SHP77 (cell line): ENCODE measurements at places on chromosomes 6 and 20.
A peak's percentile ranks its signal among the peaks of the same experiment; 100 is the strongest.

DNA sequence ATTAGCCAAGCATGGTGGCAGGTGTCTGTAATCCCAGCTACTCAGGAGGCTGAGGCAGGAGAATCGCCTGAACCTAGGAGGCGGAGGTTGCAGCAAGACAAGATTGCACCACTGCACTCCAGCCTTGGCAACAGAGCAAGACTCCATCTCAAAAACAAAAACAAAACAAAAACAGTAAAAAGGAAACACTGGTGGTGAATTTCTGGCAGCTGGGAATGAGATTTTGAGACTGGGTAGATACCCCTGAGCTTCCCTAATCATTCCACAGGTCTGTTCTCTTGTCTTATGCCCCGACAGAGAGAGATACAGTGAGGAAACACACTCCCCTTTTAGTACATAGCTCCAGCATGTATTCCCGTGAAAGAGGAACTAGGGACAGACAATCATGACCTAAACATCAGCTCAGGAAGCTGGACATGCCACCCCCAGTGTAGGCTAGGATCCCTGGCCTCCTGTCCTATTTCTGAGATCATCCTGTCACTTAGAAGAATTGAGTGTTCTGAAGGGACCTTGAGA lies 9.6 kb downstream of the MAN1A1 start:
- DNase-seq = no peak

DNA sequence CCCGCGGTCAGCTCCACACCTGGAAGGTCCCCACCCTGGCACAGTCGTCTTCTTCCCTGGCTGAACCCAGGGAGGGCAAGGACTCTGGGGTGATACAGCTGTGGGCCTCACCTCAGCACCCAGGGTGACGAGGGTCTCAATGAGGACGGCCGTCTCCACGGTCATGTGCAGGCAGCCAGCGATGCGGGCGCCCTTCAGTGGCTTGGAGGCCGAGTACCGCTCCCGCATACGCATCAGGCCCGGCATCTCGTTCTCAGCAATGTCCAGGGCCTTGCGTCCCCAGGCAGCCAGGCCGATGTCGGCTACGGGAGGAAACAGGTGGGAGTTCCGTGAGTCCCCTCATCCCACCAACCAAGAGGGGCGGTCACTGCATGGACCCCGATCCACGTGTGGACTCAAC lies 7.9 kb downstream of the AHCY start:
- DNase-seq = no peak

GRCh38 chr20:34344238-34344637 lies 18.8 kb upstream of the ITCH start:
- DNase-seq = no peak

DNA sequence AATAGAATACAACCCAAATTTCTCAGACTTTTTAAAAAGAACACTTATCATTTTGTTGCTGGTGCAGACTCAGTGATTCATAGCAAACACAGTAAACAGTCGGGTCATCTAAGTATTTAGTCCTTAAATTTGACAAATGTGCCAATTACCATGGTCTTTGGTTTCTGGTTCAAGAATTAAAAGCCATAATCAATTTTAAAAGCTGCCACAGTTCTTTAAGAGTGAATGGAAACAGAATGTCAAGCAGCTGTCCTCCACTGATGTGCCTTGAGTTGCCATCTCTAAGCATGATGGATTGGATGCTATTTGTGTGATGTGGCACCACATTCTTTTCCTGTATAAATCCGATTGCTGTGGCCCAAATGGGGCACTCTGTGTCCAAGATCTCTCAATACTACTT lies 67.2 kb upstream of the MLIP start:
- DNase-seq = no peak

DNA sequence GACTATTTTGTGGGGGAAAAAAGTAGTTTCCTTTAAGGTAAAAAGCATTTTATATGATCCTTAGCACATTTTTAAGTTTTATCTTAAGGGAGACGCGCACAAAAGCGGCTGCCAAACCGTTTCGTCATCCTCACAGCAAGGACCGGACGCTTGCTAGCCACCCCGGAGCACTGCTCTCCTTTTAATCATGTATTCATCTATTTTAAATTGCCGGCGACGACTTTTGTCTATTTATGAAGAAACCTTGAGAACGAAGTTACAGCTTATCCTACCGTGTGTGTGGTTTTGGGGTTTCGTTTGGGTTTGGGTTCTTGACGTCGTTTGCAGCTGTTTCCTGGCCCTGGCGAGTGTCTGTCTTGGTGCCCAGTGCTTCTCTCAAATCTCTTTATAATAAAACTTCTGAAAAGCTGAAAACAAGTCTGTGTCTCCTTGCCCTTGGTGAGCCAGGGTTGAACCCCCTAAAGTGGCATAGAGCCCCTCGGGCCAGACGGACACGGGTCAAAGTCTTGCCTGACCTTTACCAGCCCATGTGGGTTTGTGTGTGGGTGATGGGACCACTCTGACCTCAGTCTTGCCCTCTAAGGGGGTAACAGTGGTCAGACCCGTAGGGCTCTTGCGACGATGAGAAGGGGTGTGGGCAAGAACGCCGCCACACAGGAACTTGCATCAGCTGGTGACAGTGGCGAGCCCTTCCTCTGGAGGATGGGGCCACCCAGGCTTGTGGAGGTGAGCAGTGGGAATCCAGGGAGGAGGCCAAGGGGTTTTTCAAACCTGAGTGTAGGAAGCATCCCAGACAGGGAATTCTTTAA lies 117.6 kb downstream of the JPH2 start:
- no peak for DNase-seq

DNA sequence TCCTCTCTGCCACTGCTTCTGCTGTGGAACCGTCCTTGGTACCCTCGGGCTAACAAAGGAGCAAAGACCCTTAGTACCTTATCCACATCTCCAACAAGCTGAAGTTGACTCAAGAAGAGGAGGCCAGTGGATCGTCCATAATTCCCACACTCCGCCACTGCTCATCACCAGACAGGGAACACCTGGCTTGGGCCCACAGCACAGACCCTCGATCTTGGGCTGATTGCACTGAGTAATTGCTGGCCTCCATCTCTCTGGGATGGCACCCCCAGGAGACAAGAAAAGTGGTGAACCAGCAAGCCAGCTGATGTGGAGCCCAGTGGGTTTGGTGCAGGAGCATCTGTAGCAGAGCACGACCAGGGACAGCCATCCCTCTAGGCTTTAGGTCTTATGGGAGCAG lies 109.4 kb upstream of the GRIK2 start:
- no peak for DNase-seq

DNA sequence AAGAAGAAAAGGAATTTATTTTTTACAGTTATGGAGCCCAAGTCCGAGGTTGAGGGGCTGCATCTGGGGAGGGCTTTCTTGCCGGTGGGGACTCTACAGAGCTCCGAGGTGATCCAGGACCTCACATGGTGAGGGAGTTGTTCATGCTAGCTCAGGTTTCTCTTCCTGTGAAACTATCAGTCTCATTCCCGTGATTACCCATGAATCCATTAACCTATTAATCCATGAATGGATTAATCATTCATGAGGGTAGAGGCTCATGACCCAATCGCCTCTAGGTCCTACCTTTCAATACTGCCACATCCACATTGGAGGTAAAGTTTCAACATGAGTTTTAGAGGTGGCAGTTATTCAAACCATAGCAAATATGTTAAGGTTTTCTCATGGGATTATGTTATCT lies 3.8 kb downstream of the DSE start:
- no peak for DNase-seq

DNA sequence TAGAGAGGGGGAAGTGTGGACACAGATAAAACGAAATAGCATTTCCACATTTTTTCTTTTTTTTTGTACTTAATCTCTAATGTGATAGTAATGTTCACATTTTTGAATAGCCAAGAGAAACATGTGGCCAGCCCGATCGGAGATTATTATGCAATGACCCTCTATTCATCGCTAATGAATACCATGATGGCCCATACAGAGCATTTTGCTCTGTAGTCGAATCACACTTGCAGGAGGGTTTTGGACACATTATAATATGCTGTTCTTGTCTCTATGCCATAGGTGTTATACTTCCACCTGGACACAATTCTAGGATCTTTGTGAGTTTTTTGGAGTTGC lies 60.1 kb downstream of the MTHFD1L start:
- no peak for DNase-seq

GRCh38 chr20:31833130-31833930 lies 12.1 kb downstream of the FOXS1 start:
- peak; percentile 45 for DNase-seq

- no peak for DNase-seq
Observed at GRCh38 chr20:49259799-49260198, 18.1 kb downstream of the ZNFX1 start.

DNA sequence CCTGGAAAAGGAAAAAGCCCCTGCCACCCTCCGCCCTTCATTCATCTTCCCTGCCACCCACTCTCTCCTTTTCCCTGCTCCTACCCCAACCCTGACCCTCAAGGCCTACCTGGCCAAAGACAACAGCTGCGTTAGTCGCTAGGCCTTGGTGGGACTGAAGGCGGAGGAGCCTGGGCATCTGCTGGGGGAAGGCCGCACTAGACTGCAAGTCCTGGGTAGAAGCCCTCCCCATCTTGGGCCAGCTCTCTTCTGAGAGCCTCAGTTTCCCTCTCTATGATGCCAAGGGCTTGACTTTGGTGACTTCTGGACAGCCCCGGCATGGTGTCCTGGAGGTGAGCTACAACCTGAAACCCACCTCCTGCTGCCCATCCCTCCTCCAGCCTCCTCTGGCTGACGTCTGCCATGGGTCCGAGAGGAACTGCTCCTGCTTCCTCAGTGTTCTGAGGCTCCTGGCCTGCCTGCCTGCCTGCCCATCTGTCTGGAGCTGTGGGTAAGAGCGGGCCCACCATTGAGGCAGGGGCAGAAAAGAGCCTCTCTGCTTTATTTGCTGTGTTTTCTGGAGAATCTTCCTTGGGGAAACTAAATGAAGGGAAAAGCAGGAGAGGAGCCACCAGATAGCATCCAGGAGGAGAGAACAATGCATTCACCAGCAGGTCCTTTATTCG lies 7.5 kb upstream of the FOXC1 start:
- no peak for DNase-seq

DNA sequence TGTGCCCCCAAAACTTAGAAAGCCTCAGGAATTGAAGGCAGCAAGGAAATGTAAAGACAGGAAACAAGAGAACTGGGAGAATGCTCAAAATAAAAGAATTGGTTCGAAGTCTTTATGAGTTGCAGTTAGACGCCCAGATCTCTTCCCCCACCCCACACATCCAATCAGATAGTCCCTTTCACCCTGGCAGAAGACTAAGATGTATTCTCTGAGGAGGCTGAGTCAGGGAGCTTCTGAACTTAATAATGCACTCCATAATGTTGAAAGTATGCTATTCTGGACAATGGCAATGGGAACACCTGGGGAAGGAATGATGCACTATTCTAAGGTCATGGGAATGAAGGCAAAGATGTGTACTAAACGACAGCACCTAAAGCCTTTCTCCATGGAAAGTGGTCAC lies 173.6 kb downstream of the MTFR2 start:
- DNase-seq = no peak

DNA sequence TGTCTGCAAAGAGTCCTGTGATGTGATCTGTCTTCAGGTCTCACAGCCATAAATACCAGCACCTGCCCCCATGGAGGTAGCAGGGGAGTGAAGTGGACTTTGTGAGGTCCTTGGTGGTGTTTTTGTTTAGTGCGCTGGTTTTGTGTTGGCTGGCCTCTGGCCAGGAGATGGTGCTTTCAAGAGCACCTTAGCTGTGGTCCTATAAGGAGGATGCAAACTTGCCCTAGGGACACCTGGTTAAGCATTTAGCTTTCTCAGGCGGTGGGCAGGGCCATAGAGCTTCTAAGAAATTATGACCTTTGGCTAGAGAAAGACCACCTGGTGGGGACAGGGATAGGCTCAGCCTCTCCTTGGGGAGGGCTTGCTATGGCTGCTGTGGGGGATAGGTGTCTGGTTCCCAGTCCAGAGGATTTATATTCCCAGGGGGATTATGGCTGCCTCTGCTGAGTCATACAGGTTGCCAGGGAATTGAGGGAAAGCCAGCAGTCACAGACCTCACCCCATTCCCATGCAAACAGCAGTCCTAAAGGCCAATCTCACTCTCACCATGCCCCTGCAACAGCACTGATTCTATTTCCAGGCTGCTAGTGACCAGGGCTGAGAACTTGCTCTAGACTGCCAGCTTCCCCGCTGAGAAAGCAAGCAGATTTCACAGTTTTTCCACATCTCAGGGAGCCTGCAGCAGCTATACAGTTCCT lies 259.3 kb downstream of the TFAP2B start:
- no peak for DNase-seq

GRCh38 chr6:135910790-135911618 lies 59.5 kb downstream of the PDE7B start:
- no peak for DNase-seq

DNA sequence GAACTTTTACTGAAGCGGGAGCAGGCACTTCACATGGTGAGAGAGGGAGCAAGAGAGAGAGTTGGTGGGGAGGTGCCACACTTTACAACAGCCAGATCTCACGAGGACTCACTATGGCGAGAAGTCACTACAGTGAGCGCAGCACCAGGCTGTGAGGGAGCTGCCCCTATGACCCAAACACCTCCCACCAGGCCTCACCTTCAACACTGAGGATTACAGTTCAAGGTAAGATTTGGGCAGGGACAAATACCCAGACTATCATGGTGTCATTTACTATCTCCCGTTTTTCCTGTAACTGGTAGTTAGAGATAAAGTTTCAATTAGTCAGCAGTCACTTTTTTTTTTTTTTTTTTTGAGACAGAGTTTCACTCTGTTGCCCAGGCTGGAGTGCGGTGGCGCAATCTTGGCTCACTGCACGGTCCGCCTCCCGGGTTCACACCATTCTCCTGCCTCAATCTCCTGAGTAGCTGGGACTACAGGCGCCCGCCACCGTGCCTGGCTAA lies 7.8 kb downstream of the RBCK1 start:
- no peak for DNase-seq

GRCh38 chr20:61072398-61072797 lies 179.7 kb upstream of the CDH4 start:
- DNase-seq = no peak

GRCh38 chr6:106600329-106600728 lies 29.0 kb downstream of the RTN4IP1 start:
- DNase-seq = no peak

DNA sequence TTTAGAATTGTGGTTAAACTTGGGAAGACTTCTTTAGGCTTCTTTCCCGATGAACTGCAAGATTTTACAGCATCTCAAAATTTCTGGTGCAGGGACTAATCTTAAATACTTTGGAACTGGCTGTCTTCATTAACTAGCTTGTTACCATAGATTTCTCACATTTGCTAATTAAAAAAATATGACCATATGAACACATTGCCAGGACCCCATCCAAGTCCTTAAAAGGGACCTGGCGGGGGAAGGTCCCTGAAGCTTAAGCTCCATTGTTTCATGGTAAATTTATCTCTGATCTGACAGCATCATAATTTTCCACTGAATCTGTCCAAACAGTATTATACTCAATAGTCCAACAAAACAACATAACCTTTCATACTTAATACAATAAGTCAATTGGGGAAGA lies 517.8 kb upstream of the FLRT3 start:
- DNase-seq = no peak

- no peak for DNase-seq
Observed at GRCh38 chr20:25258476-25258805, 10.6 kb downstream of the PYGB start.
